GM12864 (cell line): ENCODE measurements at places on chromosomes 5 and 9.

GRCh38 chr5:126009566-126009965 lies 413.6 kb upstream of the GRAMD2B start:
- DNase-seq: no peak

GRCh38 chr5:171770153-171770552 lies 15.5 kb upstream of the SMIM23 start:
- DNase-seq: no peak

DNA sequence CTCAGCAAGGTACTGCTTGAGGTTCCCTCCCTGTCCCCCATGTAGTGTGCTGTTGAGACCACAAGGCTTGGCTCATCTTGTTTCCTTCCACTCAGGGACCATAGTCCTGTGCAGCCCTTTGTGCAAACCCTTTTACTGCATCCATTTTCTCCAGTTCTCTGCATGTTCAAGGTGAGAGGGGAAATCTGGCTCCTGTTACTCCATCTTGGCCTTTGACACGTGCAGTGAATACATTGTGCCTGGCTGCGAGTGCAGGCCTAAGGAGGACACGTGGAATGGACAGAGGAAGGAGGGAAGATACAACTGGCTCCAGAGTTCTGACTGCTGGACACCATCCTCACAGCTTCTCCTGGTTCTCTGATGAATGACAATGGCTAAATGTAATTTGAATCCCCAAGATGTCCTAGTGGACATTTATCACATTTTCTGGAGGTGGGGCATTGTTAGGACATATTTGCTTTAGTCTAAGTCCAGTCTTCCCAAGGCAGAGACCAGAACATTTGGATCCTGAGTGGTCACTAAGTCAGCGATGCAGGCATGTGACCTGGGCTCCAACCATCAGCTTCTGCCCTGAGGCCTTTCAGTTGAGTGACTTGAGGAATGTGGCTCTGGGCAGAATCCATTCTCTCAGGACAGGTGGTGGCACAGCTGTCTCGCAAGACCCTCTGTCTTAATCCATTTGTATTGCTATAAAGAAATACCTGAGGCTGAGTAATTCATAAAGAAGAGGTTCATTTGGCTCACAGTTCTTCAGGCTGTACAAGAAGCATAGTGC lies 189.0 kb upstream of the DAP start:
- no peak for DNase-seq

- DNase-seq: no peak
These were observed 286.6 kb downstream of the CRB2 start for GRCh38 chr9:123642291-123643278.

DNA sequence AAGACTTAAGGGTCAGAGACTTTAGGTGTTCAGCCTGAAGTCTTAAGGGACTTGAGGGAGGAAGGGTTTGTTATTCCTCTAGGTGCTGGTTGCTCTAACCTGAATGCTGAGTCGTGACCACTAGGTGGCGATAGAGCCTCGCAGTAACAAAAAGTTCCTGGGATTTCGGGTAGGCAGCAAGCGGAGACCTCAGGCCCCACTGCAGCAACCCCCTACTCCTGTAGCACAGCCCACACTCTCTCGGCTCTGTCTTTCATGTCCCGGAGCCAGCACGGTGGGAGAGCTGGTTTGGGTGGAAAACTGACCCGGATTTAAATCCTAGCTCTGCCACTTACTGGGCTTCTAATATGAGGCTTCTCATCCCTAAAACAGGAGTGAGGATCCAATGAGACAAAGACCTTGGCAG lies 100.3 kb upstream of the PANK3 start:
- DNase-seq: peak; percentile 34

DNA sequence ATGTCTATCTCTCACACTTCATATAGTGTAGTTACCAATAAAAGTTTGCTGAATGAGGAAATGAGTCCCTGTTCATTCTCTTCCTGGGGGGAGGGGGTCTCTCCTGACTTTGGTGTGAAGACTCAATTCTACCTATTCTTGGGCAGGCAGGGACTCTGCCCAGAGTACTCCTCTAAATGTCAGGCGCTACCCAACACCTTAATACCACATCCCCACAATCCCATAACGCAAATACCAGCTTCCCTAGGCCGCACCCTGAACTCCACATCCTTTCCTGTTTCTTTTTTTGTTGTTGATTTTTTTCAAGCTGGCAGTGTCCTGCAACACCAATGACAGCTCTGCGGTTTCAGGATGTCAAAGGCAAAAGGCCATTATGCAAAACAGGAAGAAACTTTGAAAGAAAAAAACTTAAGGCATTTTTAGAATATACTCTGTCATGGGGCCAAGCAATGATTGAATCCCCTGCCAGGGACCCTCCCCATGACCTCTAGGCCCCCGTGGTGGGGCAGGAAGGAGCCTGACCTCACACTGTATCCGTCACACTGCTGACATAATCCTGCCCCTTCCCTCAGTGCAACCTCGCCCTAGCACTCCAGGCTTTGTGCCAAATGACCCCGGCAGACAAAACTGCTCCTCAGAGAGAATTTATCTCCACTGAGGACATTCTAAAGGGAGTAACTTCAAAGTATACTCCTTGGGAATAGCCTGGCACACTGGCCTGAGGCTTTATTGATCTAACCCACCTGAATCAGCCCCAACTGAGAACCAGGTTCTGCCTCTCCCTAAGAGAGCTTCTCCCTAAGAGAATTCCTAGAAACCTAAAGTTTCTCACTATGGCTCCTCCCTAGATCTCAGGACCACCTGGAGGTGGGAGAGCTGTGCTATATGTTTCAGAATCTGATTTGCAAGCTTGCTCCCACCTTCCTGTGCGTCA lies 8.0 kb downstream of the B4GALT1 start:
- DNase-seq: no peak

GRCh38 chr5:150024346-150024984 lies 23.9 kb downstream of the HMGXB3 start:
- DNase-seq: no peak
